ENCODE measurements at places on chromosomes 6 and 20.

GRCh38 chr6:170201361-170201760, 89.5 kb downstream of the DLL1 start:
- no peak for DNase-seq

DNA sequence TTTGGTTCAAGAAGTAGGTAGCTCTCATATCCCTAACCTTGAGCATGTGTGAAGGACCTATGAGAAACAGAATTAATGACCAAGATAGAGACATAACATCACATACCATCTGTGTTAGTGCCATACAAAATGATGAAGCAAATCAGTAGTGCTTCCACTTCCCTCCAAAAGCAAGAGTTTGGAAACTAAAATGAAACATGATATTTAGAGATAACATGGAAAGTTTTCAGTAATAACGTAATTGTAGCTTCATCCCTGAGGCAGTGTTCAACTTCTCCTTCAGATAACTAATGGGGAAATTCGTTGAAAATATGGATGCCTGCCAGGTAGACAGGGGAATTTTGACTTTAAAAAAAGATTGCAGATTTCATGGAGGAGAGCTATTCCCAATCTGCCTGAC, 248.4 kb upstream of the IRAK1BP1 start:
- no peak for DNase-seq

DNA sequence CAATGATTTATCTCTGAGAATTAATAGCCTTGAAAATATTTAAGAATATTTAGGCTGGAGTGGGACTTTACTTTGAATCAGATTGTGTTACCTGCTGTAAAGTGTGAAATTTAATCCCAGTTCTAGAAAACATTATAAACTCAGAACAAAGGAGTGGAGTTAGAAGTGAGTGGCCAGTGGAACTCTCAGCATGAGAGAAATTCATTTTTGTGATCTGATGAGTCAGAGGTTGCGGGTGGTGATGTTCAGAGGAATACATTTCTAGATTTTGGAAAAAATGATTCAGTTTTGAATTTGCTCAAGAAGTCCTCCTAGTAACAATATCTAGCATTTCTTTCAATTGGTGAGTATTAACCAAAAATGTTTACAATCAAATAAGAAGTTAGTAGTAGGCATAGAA, 167.5 kb downstream of the ZFAND3 start:
- peak; percentile 41 for DNase-seq

DNA sequence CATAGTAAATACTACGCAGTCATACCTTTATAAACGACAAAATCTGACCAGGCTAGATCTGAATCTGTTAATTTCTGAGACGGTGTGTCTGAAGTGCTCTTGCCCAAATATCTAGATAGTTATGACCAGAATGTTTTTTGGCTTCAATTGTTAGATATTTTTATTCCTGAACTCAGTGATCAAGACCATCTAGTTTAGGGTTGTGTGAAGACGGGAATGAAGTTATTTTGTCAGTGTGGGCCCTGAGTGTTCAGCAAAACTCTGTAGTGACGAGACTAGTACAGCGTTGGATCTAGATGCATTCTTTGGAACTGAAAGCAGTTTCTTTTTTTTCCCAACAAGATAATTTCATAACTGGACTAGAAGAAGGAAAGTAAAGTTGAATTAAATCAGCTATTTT, 3.1 kb downstream of the STXBP5 start:
- DNase-seq: no peak

- no peak for DNase-seq
These were observed 560.8 kb upstream of the IMPG1 start for GRCh38 chr6:76633259-76633658.

DNA sequence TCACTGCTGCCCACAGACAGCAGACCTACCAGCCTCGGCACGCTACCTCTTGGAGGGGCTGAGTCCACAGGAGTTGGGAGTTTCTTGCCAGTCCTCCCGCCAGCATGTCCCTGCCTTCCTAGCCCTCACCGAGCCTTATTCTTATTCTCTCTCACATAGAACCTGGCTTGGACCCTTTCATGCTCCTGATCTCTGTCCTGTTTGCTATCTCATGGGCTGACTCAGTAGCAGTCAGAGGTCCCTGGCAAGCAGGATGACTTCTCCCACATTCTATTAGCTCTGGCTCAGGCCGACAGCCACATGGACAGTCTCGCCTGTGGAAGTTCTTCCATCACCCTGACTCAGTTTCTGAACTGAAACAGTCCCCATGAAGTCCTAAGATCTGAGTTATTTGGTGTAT, 313.2 kb upstream of the RNF24 start:
- no peak for DNase-seq

DNA sequence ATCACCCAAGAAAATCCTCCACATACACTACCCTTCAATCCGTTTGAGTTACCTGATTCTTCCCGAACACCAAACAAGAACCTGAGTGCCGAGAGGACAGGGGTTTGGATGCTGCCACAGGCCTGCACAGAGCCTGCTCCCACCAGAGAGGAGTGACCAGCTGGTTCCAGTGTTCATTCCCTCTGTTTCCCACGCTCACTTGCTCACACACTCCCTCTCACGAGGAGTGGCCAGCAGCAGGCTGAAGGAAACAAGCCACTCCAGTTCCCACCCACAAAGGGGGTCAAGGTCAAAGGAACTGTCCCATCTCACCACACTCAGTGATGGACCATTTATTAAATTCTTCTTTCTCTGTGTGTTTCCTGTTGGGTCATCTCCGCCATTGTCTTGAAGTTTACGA, 97.2 kb upstream of the SNX9 start:
- DNase-seq: no peak

DNA sequence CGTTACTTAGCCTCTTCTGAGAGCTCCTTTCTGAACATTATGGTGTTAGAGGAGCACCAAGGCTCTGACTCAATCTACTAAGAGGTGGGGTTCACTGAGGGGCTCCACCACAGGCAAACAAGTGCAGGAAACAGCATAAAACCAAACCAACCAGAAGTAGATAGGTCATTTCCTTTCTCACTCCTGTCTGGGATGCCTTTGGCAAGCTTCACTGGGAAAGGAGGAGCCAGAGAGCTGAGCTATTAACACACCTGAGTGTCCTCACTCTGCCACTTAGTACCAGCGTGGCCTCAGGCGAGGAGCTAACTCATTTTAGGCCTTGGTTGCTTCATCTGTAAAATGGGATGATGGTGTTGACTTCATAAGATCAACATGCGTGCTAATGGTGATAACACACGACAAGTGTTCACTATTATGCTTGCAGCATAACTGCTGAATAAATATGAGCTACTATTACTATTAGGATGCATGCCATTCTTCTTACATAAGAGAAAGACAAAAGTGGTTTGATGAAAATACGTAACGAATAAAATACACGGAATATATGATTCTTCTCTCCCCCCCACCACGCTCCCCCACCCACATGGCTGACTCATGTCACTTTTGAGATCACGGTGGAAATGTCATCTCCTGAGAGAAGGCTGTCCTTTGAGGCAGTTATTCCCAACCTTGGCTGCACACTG, 185.4 kb downstream of the BCAS1 start:
- no peak for DNase-seq

GRCh38 chr6:169896826-169897456, 145.5 kb downstream of the ERMARD start:
- no peak for DNase-seq

GRCh38 chr20:64107736-64108457, 532 bp upstream of the NPBWR2 start:
- DNase-seq: no peak

GRCh38 chr6:143397227-143398222, 53.0 kb downstream of the ADAT2 start:
- peak; percentile 6 for DNase-seq

DNA sequence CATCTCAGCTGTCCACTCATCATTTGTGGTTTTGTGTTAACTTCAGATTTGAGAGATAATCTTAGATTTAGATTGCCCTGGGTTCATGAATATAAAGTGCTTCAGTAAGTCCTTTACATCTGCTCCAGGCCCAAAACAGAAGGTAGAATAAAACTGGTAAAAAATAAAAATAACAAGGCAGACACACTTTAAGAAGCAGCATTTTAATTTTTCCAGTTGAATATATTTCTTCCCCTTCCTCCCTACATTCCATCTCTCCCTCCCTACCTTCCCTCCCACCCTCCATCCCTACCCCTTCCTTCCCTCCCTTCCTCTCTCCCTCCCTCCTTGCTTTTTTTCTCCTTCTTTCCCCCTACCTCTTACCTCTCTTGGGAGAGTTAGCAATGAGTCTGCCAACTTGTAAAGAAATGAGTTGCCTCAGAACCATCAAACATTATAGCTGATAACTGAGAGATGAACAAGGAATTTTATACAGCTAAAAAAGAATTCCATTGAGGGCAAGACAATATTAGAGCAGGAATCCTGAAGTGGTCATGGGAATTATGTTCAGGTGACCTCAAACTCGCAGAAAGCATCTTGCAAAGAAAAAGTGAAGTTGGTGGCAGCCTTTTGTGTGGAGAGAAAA, 145.0 kb upstream of the SOX4 start:
- no peak for DNase-seq

GRCh38 chr6:140275725-140276124, 901.3 kb upstream of the CITED2 start:
- no peak for DNase-seq

GRCh38 chr6:11744753-11745152, 33.9 kb downstream of the ADTRP start:
- DNase-seq: no peak

DNA sequence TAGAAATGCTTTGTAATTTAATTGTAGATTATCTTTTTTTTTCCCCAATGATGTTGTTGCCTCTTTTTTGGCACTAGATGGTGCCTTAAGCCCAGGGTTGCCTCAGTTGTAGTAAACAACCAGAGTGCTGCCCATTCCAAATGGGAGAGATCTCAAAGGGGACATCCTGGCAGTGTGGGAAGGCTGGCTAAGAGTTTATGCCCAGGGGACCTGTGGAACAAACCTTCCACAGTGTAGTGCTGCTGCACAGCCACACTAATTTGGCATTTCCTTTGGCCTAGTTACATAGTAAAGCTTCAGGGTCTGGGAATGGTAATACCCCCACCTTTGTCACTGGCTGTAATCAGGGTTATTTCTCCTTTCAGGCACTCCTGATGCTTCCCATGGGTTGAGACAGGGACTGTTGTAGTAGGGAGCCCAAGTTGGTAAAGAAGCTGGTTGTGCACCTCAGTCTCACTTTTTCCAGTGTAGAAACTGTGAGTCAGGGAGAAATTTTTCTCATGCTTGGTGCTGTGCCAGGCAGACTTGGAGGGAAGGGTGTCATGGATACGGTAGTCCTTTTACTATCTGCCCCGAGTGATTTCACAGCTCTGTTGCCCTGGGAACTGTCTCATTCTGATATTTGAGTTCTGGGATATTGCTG, 177.8 kb upstream of the ECI2 start:
- peak; percentile 67 for DNase-seq

- peak; percentile 12 for DNase-seq
These were observed 93.6 kb downstream of the SNAP91 start for GRCh38 chr6:83615025-83615999.

- no peak for DNase-seq
These were observed 11.2 kb upstream of the HEY2 start for GRCh38 chr6:125738276-125738675.

- no peak for DNase-seq
These were observed 10.6 kb upstream of the EFHC1 start for GRCh38 chr6:52409499-52409898.

DNA sequence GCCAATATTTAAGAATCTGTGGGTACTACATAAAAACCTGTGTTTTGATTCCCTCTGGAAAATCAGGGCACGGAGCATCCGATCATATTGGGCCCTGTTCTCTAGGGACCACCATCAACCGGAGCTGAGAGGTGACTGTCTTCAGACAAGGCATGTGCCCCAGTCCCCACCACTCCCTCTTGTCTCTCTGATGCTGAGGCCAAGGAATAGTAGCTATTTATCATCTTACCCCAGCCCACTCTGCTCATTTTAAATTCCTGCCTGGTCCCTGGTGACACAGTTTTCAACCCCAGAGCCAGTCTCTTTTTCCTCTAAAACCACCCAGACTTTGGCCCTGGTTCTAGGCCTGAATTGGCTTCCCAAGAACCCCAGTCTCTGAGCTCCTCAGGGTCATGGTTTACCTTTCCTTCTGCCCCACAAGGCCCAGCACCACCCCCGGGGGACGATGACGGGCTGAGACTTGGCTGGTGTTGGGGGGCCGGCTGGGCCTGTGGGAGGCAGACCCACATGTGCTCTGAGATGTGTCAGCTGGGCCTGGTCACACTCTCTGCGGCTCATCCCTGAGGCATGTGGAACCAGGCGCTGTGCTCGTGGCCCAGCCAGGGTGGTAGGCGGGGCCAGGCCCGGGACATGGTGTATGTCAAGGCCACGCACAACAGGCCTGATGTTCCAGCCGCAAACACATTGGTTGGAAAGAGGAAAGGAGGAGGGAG, 114.4 kb downstream of the CEBPB start:
- DNase-seq: peak; percentile 96

DNA sequence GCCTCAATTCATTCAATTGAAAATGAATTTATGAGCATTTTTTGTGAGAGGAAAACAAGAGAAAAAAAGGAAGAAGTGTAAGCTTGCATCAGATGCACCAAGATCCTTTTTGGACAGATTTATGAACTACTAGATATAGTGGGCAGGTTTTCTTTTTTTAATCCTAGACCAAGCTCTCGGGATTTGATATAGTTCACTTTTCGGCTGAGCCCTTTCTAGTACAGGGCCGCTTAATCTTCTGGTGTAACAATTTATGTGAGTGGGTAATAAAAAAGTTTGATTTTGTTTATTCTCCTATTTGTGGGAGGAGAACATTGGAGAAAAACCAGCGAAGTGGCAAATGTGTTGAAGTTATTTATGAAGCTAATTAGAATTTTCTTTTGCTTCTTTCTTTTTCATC, 538.0 kb downstream of the UTRN start:
- DNase-seq: no peak

DNA sequence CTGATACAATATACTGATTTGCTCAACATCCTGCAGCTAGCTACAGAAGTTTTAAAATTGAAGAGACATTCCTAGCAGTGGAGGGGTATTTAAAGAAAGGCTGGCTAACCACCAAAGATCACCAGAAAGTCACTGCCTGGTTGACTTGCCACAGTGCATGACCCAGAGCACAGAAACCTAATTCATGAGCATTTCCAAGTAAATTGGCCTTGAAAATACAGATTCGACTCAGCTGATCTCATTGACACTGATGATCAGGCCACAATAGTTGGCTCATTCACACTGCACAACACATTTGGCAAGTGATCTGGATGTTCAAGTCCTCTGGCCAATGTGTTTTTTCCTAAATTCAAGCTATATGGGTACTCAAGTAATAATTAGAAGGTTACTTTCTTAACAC, 13.3 kb upstream of the TDRD6 start:
- DNase-seq: no peak

- no peak for DNase-seq
These were observed 133.0 kb downstream of the GPX5 start for GRCh38 chr6:28658475-28659249.
